ENCODE measurements at places on chromosomes 16 and 17.

DNA sequence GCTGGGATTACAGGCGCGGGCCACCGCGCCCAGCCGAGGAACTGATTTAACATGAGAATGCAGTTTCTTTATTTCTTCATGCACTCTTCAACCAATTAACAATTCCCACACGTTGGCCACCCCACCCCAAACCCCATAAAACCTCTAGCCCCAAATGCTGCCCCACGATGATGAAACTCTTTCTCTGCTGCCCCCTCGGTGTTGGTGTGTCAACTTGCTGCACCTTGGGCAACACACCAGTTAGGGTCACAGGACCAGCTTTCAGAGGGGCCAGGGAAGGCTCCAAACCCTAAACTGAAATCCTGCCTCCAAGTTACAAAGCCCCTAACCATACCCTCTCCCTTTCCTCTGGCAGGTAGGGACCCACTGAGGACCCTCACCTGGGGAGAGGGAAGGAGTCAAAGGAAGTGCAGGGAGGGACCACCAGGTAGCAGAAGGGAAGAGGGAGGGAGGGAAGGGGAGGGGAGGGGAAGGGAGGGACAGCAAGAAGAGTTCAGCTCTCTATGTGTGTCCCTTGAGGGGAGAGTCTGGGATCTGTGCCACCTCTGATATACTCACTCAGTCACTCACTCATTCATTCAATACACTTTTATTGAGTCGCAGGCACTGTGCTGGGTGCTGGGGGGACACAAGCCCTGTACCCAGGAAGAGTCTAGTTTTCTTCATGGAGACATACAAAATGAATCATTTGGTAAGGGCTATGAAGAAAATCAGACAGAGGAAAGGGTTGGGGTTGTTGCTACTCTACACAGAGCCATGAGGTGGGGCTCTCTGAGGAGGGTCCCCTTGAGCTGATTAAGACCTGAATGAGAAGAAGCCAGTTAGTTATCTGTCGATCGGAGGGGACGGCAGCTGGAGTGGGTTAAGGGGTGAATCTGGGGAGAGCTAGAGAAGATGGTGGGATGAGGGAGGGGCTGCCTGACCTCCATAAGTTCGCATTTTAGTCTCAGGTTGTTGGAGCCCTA, 3.9 kb downstream of the PLXDC1 start:
- DNase-seq: no peak

DNA sequence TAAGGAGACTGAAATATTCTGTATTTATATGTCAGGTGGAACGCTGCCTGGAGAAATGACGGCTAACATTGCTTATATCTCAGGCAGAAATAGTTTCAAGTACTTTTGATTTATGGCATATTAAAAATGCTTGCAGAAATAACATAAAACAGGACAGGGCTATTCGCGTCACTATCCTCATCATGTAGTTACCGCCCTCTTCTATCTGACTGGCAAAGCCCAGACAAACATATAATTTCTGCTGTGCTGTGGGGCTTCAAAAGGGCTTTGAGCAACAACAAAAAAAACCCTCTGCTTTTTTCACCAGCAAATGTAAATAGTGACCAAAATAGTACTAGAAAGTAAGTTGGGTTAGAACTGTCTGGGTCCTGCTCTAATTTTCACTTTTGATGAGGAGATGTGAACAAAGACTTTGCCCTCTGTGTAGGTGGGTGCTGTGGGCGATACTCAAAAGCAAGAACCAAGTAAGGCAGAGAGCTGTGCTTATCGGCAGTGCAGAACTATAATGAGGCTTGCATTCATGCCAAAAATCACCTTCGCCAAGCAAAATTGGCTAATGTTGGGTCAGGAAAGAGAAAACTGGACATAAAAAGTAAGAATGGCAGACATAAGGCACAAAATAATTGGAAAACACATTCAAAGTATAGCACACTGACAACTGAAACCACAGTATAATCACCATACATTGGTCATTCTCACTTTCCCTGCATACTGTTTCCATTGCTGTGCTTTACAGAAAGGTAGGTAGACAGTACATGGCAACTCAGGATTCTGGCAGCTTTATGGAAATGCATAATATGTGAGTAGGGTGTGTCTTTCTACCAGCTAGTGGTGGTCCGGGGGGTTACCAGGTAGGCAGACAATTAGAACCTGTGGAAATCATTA, 151.2 kb upstream of the AXIN2 start:
- DNase-seq: no peak

GRCh38 chr17:7684851-7685532, 2.3 kb downstream of the TP53 start:
- DNase-seq: no peak

- DNase-seq: no peak
Observed at GRCh38 chr17:82217120-82217529, 4.5 kb upstream of the CCDC57 start.

DNA sequence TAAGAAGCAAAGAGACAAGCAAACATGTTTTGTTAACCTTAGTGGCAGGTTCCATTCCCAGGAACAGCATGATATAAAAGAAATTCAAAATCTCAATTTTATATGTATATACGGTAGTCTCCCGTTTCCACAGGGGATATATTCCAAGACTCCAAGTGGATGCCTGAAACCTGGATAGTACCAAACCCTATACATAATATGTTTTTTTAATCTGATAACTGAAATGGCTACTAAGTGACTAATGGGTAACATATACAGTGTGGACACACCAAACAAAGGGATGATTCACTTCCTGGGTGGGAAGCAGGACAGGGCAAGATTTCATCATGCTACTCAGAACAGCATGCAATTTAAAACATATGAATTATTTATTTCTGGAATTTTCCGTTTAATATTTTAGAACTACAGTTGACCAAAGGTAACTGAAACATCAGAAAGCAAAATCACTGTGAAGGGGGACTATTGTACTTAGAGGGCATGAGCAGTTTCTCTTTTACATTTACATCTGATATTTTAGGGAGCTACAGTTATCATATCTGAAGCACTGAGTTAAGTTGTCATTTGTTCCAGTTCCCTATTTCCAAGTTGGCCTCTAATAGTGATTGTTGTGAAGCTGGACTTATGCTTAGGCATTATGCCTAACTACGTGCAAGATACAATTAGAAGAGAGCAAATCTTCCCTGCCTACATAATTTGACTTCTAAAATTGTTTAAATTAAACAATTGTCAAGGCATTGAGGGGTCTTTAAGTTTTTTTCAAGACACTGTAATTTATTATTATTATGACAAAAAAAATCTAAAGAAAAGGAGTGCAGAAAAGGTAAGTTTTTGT, 34.1 kb upstream of the ABCA6 start:
- no peak for DNase-seq

GRCh38 chr16:15885560-15886001, 2.8 kb downstream of the CEP20 start:
- DNase-seq: no peak

GRCh38 chr17:69417545-69418483, 3.3 kb downstream of the MAP2K6 start:
- DNase-seq: no peak

DNA sequence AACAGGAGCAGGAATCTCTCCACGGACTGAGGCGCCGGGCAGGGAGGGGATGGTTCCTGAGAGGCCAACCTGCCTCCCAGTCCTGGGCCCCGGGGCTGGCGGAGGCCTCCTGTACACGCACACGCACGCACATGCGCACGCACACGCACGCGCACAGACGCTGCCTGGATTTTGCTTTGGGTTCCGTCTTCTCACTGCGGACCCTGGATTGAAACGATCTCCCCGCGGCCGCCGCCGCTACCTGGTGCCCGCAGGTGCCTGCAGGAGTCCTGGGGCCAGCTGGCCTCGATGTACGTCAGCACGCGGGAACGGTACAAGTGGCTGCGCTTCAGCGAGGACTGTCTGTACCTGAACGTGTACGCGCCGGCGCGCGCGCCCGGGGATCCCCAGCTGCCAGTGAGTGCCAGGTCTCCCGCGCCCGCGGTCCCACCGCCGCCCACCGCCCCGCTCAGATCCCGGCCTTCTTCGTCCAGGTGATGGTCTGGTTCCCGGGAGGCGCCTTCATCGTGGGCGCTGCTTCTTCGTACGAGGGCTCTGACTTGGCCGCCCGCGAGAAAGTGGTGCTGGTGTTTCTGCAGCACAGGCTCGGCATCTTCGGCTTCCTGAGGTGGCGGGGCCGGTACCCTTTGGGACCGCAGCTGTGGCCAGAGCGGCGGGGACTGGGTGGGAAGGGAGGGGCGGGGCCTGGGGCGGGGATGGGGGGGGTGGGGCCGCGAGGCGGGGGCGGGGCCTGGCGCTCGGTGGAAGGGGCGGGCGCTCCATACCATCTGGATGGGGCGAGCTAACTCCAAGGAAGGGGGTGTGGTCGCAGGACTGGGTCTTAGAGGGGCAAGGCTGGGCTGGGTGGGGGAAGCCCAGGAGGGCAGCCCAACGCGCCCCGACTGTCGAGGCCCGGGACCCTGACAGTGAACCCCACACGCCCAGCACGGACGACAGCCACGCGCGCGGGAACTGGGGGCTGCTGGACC, 12.3 kb downstream of the CES4A start:
- DNase-seq: no peak

GRCh38 chr17:63809970-63810369, 17.3 kb upstream of the PSMC5 start:
- no peak for DNase-seq

- no peak for DNase-seq
Observed at GRCh38 chr17:75430159-75430974, 24.9 kb upstream of the GRB2 start.

- DNase-seq: no peak
Observed at GRCh38 chr17:63740464-63741142, 996 bp downstream of the STRADA start.

DNA sequence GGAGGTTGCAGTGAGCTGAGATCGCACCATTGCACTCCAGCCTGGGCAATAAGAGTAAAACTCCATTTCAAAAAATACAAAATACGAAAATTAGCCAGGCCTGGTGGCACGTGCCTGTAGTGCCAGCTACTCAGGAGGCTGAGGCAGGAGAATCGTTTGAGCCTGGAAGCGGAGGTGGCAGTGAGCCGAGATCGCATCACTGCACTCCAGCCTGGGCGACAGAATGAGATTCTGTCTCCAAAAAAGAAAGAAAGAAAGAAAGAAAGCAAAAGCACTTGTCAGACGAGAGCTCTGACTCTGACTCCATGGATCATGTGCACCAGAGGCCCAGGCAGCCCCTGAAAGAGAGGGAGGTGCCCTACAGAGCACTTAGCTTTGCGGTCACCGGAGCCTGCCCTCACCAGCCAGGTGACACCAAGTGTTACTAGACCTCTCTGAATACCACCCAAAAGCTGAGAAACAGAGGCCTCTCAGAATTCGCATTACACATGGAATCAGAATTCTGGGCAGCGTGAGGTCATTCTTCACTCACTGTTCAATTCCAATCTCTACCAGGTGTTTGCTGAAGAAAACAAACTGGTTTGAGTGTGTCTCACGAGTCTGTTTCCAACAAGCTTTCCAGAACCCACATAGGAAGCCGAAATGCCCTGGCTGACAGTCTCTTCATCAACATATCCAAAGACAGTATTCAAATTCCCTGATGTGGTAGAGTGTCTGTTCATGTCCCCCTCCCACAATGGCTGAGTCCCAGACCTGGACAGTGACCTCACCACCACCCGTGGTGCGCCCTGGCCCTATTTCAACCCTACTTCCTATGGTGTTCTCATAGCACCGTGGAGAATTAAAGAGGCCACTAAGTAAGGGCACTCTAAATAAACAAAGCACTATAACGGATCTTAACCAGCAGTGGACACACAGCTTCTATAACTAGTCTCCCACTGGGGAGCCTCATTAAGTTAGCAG, 1.5 kb downstream of the FLCN start:
- no peak for DNase-seq

DNA sequence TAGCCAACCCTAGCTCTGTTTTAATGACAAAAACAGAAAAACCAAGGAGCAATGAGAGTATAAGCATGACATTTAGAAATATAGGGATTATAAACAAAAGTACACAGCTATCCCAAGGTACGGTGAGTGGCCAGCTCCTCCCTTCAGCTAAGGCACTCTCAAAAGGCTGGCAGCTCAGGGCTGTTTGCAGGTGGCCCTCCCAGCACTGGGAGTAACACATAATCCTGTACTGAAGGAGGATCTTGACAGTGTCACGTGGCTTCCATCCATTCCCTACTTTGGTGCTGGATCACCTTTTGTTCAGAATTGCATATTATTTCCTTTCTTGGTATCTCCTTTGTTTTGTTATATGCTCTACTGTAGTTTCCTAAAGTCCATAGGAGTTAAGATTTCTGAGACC, 500.8 kb downstream of the KCNJ18 start:
- DNase-seq: no peak

- DNase-seq: no peak
Observed at GRCh38 chr17:70091696-70092095, 16.7 kb downstream of the KCNJ16 start.

GRCh38 chr17:78829477-78829876, 11.1 kb downstream of the USP36 start:
- DNase-seq: no peak

GRCh38 chr17:45687594-45687993, 96.5 kb upstream of the CRHR1 start:
- DNase-seq: no peak

DNA sequence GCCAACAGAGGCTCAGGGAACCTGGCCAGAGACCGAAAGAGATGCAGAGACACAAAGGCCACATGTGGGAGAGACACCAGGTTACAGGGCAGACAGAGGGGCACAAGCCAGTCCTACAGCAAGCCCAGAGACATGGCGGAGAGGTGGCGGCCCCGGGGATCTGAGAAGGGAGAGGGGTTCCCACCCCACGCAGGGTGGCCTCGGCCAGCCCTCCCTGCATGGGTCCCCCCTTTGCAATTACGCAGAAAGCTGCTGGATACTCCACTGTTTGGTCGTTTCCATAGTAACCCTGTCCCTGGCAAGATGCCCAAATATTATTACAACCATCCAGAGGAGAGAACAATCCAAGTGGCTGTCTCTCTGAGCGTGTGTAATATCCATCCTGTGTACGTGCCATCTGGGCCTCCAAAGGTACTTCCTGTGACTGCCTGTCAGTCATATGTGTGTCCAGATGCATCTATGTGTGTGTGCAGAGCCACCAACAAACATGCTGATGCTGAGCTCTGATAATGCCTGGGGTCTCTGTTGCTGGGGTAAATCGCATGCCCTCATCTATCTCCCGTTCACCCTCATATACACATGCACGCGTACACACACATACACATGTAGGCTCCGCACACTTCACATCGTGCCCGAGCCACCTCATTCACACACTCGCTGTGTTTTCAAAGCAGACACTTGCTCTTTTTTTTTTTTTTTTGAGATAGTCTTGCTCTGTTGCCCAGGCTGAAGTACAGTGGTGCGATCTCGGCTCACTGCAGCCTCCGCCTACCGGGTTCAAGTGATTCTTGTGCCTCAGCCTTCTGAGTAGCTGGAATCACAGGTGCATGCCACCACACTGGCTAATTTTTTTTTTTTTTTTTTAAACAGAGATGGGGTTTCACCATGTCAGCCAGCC, 5.5 kb downstream of the PCGF2 start:
- no peak for DNase-seq
